Tongue (tissue), 3 donors: ENCODE measurements at places on chromosomes 13 and 19. TPM values are rescaled to one million over a fixed set of nuclear protein-coding genes. Genes with fewer than 3 reads are reported as not detected.

GRCh38 chr13:49877629-49878218 lies 58.4 kb downstream of the SPRYD7 start:
- no peak for DNase-seq

DNA sequence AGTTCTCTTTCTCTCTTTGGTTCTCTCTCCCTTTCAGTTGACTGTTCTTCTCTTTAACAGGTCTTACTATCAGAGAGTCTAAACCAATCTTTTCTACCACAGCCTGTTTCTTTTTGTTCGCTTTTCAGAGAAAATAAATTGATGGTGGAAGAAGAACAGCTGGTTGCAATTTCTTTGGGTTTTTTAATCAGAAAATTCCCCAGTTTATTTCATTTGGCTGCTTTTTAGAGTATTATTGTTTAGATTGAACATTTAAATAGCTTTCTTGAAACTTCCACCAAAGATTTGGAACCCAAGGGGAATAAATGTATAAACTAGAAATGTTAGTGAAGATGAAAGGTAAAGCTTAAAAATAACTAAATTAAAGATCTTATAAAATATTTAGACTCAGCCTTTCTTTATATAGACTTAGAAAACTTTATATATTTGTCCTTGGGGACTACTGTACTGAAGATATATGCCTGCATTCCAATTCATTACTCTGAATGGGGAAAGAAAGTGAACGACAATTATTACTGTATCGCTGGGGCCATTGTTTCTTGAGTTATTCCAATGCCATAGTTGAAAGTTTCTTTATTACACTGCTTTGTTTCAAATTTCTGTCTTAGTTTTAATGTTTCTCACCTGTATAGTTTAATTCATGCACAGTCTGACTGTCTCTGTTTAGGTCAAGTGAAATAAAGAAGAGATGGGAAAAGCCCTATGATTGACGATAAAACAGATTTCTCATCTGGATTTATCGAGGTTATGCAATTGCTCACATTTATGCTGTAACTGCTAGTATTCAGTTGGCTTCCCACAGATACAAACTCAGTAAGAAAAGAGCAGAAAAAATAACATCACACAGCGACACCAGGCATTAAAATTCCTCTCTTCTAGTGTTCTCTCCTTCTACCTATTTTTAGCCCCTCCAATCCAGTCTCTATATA lies 169.4 kb upstream of the CSNK1A1L start:
- DNase-seq = peak; percentile 66

DNA sequence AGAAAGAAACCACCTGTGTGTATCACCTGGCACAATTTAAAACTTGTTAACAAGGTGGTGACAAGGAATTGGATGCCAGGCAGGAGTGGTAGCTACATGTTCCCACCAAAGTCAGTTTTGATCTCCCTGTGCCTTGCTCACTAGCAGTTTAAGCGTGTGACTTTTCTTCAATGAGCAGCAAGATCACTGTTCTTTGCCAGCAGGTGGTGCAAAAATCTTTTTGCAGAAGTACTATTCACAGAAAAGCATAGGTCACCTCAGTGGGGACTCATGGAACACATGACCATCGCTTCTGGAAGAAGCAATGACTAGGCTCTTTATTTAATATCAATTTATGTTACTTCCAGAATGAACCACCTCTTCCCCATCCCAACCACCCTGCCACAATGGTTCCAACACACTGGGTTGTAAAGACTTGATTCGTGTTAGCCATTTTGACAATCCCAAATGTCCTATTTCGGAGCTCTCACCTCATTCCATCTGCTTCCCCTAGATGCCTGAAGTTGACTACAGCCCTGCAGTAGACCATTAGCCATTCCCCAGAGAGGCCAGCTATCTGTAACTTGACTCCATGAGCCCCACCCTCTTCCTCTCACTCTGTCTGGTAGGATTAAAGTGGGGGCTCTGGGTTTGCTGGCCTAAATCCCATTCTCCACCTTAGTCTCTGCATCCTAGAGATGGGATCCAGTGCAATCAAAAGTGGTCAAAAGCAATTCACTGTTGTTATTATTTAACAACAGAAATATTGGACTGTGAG lies 59.1 kb upstream of the TNFRSF19 start:
- peak; percentile 49 for DNase-seq

DNA sequence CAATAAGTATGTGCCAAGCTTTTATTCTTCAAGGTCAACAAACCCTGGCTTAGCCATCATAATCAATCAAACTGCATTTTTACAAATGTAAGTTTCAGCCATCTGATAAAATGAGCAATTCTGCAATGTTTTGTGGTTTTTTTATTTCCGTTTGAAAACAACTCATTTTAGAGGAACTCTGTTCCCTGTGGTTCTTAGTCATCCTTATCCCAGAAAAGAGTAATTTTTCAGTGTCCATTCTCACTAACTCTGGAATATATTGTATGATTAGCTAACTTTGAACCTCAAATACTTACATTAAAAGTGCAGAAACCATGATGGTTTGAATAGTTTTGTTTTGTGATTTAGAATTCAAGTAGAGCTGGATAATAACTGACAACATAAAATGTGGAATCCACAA lies 87.6 kb downstream of the IRS2 start:
- no peak for DNase-seq

DNA sequence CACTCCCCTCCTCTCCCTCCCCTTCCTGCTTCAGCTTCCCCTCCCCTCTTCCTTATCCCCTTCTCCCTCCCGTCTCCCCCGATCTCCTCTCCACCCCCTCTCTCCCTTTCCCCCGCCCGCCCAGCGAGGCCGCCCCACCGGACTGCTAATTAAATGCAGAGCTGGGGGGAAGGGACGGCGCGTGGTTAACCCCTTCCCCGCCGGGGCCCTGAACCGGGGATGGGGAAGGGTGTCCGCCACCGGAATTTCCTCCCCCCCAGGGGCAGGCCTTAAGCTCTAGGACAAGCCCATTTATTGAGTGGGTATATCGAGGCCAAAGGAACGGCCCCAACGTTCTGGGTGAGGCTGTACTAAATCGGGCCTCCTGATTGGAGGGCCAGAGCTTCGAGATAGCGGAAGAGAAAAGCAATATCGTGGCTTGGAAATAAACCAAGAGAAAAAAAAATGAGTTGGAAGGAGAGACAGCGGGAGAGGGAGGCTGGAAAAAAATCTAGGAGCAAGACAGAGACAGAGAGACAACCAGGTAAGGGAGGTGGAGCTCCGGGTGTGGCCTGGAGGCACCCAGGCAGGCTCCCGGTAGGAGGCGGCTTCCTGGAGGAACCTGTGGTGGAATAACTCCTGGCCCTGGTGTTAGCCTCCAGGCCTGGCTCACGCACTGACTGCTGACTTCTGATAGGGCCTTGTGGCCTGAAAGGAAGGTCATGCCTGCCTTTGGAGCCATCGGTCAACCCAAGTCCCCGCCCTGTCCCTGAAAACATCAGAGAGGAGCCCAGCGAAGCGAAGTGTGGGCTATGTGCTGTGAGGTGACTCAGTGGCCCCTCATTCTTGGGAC lies 11.6 kb upstream of the JUND start:
- peak; percentile 90 for DNase-seq

- DNase-seq = no peak
Measured at GRCh38 chr13:51999921-52000320, 11.3 kb downstream of the ATP7B start.

DNA sequence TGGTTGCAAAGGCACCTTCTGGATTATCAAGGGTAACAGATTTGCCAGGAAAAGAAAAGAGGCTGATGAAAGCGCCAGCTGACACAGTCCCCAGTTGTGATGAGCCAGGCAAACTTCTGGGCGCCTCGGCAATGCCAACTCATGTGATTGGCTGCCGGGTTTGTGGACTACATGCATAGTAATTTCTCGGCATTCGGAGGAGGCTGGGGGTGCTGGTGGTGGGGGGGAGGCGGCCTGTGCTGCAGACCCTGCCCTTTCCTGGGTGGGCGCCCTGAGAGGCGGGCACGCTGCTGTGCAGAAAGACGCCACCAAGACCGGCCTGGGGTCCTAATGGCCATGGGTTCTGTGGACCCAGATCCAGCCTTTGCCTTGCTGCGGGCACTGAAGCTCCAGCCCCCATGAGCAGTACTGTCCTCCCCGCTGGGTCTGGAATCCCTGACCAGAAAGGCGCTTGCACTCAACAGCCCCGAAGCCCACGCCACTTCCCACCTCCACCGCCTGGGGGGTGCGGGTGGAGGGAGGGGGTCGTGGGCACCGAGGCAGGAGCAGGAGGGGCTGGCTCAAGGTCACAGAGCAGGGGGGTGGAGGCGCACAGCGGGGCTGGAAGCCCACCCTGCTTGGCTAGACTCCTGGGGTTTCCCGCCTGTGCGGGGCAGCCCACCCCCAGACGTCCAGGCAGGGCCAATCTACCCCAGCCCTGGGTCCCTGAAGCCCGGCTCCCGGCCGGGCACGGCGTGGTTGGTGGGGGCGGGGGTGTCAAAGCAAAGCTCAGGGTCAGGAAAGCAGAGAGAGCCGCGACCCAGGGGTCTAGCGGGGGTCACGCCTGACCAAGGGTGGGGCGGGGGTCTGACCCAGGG lies 1.0 kb downstream of the DIRAS1 start:
- DNase-seq = peak; percentile 34

DNA sequence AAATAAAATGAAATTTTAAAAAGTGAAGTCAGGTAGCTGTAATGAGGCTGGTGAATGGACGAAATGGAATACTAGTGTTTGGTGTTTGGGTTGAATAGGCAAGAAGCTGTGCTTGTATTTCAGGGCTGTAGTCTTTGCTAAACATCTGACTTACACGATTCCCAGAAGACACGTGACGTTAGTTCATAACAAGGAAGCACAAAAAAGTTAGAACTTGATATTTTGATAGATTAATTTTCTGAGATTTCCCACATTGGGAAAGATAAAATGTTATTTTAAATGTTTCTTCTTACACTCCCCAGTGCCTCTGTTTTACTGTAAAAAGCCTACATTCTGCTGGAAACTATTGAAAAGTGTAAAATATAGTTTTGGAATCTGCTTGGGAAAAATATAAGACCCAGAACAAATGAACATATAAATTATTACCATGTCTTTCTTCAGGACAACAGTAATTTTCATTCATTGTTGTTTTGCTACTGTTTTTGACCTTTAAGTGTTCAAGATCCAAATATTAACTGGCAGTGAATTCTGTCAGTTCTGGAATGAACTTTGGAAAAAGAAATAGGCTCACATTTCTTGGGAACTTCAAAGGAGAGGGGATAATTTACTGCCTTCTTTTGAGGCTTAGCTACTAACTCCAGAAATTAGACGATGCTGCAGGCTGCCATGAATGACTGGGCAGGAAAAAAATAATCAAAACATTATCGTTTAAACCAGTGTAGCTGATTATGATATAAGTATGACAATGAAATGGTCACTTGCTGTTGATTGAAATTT lies 241.3 kb downstream of the SLITRK6 start:
- no peak for DNase-seq

DNA sequence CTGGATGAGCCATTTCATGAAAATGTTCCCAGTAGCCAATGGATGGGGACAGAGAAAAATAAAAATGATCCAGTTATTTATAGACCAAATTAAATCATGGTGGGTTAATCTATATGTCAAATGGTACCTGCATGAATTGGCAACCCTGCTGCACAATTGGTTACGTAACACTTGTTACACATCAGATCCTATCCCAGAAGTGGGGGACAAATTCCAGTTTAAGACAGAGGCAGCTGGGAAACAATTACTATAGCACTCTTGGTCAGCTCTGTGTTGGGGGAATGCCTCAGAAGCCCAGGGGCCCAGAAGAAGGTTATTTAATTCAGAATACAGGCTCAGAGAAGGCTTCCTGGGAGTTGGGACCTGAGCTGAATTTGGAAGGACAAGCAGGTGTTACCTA lies 81.1 kb upstream of the FLT1 start:
- no peak for DNase-seq

- DNase-seq = peak; percentile 42
Measured at GRCh38 chr19:18789883-18790565, 1.1 kb downstream of the COMP start.

- no peak for DNase-seq
Measured at GRCh38 chr19:10452726-10453618, 32.6 kb downstream of the PDE4A start.

DNA sequence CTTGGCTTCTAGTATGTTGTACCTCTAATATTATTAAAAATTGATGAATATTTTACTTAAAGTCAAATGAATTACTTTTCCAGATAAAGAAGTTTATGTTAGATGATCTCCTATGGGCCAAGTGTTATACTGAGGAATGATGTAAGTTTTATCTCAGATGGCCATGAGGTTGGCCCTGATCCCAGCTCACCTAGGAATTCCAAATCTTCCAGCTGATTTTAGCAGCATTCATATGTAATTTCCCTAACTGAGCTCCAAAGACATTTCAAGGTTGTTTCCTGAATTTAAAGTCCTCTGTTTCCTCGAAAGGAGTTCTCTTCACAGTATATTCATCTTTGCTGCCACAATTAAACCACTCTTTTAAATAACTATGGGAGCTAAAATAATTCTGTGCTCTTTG lies 1670.4 kb upstream of the SPRY2 start:
- peak; percentile 12 for DNase-seq

DNA sequence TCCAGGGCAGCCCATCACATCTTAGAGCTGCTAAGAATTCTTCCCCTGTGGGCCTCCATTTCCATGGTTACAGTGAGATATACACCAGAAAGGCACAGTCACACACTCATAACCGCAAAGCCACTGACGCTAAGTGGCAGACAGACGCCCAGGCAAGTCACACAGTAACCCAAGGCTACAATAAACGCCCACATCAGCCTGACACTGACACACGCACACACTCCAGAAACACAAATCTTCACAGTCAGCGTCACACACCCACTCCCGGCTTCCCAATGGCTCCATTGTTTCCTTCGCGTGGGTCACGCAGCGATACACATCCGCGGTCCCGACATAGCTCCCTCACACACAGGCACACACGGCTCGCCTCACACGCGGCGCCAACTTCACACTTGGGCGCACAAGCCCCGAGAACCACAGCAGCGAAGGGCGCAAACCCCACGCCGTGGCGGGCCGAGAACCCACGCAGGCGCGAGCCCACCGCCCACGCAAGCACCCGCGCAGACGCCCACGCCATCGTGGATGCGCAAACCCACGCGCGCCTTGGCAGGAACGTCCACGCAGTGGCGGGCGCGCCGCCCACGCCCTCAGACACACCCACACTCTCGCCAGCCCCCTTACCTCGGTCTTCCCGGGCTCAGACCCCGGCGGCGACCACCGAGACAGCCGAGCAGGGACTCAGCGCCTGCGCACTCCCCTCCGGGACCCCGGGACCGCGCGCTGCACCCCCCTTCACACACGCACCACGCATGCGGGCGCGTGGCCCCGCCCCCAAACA lies at the start of gene ZNF667:
TSS of gene ZNF667 (minus strand) at position 695 of the 778 bp plus-strand sequence. CDS start 14,975 bp downstream, outside the sequence.
- peak; percentile 64 for DNase-seq

GRCh38 chr19:10812196-10812595 lies 23.8 kb downstream of the TMED1 start:
- DNase-seq = no peak

GRCh38 chr19:14369399-14370168 lies 11.7 kb upstream of the ADGRE5 start:
- DNase-seq = peak; percentile 49

DNA sequence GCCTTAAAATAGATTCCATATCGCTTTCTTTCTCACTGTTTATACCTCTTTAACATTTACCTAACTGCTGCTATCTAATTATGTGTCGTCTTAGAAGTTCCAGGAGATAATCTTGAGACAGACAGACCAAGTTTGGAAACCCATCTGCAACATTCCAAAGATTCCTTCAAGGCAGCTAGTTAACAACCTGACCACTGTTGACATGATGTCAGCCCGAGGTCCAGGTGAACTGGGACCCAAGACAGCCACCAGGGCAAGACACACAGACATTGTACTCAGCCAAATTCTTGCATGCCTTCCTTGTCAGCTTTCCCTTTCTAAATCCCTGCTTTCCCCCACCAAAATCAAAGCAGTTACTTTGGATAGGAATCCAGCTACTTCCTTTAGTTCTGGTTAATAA lies 1476.5 kb upstream of the PRR20A start:
- no peak for DNase-seq

DACT3 gene
- 11.5 TPM for total RNA-seq

LILRB5 gene
- total RNA-seq = 4.1 TPM

ZNF98 gene
- 2.3 TPM for total RNA-seq

ZIK1 gene
- 11.2 TPM for total RNA-seq

HIF3A gene
- total RNA-seq = 219 TPM

PSG7 gene
- total RNA-seq = not detected
